Prostate gland (tissue), 2 donors: ENCODE measurements at places on chromosomes 7 and 10. TPM values are rescaled to one million over a fixed set of nuclear protein-coding genes. Genes with fewer than 3 reads are reported as not detected.

The DUSP5 gene
- total RNA-seq, result 6.9 TPM

The PDK4 gene
- 61.3 TPM for total RNA-seq

The ADAP1 gene
- 8.3 TPM for total RNA-seq

The BICC1 gene
- 5.1 TPM for total RNA-seq

The TSPAN33 gene
- total RNA-seq, result 8.4 TPM

The PDE6C gene
- not detected for total RNA-seq

The SLC35B4 gene
- 20.6 TPM for total RNA-seq

The VSTM2A gene
- total RNA-seq, result 3.9 TPM

The ADCY1 gene
- 4.5 TPM for total RNA-seq

The UCMA gene
- not detected for total RNA-seq

The LRRC61 gene
- total RNA-seq, result 34.4 TPM

The LRRD1 gene
- total RNA-seq, result not detected

The SNX10 gene
- 6.8 TPM for total RNA-seq

The NFE2L3 gene
- 2.0 TPM for total RNA-seq
